ENCODE measurements at places on chromosomes 1 and 21.
A peak's percentile ranks its signal among the peaks of the same experiment; 100 is the strongest.

- DNase-seq = no peak
Observed at GRCh38 chr1:225534135-225534534, 106.3 kb upstream of the LBR start.

- no peak for DNase-seq
Observed at GRCh38 chr1:99573431-99574217, 72.3 kb upstream of the PALMD start.

DNA sequence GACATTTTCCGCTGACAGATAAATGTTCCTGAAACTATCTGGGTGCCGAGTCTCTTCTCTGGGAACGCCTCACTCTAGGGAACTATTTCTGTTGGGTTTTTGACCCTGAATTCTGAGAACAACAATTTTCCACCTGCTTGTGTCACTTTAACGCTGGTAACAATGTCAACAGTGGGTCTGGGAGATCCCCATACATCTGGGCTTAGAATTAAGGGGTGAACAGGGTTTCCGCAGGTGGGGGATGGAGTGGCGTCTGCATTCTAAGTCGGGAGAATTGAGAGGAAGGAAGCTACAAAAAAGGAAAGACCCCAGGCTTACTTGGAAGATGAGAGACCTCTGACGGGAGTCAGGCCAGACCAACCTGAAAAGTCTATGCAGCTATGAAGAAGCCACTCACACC is 8.7 kb downstream of the CD247 start:
- no peak for DNase-seq

DNA sequence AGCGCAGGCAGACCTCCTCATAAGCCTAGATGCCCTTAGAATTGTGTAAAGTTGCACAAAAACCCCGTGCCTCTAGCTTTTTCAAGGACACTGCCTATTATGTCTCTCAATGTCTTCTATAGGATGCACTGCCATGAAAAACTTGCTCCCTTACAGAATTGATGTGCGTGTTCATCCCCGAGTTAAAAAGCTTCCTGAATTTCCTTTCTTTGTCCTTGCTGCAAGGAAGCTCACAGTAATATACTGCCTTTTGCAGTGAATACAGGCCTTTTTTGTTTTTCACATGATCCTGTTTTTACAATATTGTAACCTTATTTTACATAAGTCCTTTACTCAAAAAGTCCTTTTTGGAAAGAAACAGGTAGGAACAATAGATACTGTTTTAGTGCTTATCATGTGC is 193.0 kb downstream of the TTLL7 start:
- DNase-seq = no peak

DNA sequence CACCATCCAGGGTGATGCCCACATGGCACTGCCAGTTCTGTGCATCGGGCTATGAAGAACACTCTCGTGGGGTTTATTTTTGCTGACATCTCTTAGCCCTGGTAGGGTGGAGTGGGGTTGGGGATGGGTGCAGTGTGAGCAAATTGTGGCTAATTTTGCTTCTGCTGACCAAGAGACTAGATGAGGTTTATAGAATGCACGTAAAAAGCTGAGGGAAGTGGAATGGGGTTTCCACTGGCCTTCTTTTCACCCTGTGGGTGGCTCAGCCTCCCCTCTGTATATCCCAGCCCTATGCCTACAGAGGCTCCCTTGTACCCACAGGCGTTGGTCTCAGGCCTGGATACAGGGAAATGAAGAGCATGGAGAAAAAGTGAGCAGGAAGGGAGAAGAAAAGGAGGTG is 44.1 kb upstream of the RAB4A start:
- no peak for DNase-seq

DNA sequence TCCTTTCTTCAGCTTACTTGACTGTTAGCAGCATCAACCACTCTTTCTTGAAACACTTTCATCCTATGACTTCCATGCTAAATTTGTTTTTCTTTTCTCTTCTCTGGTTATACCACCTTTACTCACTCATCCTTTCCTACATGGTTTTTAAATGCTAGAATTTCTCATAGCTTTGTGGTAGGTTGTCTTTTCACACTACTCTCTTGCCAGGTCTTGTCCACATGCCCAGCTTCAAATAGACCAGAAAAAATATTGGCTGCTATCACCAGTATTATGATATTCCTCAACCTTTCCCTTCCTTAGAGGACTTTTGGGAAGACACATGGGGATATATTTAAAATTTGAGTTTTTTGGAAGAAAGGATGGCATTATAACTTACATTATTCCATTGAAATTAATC is 48.8 kb downstream of the PPP1R12B start:
- DNase-seq = no peak

DNA sequence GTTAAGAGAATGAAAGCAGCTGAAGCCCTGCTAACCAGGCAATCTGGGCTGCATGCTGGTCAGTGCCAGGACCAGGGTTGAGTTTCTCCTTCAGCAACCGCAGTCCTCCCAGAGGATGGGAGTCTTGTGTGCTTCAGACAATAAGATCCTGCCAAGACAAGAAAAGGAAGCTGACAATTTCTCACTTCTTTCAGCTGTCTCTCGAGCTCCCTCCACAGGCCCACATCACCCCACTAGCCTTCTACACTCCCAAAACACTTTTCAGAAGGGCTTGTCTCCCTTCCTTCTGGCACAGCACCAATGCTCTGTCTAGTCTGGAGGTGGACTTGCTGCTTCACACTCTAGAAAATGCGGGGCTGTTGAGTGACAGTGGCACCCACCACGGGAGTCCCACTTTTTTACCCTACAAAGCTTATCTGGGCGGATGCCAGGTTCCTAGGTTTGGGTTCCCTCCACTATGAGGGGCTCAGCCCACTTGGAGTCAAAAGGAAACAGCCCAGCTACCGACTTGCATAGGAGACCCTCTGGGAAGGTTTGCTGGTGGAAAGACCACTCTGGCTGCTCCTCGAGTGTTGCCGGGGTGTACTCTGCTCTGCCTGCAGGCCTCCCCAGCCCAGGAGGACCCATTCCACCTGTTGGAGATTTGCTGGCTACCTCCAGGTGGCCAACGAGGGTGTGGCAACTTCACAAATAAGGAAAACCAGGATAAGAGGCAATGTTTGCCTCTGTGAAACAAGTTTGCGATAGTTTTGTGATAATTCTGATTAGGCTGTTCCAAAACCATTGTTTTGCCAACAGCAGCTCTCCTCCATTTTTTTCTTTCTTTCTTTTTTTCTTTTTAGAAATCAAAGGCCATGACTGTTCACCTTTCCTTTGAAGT is 68.9 kb downstream of the TENT5C start:
- DNase-seq = peak; percentile 45

DNA sequence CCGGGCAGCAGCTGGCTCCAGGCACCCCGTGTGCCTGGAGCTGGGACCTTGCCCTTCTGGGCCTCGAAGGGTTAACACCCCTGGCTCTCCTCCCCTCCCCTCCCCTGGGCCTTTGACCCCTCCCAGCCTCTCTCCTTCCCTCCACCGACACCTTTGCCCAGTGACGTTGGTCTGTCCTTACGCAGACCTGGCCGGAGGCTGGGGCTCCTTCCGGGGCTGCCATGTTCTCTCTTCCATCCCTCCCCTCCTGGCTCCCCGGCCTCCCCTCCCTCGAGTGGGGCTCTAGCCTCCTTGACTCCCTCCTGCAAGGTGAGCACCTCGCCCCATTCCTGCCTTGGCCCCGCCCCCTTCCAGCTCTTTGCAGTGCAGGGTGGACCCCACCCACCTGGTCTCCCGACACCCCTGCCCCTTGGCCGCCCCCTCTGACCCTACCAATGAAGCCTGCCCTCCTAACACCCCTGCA is at the start of gene TMEM82:
Gene TMEM82, plus strand, starts transcription at position 161 of the 463 bp plus-strand sequence. Its CDS starts 61 bp downstream, at position 222.
- peak; percentile 95 for DNase-seq

DNA sequence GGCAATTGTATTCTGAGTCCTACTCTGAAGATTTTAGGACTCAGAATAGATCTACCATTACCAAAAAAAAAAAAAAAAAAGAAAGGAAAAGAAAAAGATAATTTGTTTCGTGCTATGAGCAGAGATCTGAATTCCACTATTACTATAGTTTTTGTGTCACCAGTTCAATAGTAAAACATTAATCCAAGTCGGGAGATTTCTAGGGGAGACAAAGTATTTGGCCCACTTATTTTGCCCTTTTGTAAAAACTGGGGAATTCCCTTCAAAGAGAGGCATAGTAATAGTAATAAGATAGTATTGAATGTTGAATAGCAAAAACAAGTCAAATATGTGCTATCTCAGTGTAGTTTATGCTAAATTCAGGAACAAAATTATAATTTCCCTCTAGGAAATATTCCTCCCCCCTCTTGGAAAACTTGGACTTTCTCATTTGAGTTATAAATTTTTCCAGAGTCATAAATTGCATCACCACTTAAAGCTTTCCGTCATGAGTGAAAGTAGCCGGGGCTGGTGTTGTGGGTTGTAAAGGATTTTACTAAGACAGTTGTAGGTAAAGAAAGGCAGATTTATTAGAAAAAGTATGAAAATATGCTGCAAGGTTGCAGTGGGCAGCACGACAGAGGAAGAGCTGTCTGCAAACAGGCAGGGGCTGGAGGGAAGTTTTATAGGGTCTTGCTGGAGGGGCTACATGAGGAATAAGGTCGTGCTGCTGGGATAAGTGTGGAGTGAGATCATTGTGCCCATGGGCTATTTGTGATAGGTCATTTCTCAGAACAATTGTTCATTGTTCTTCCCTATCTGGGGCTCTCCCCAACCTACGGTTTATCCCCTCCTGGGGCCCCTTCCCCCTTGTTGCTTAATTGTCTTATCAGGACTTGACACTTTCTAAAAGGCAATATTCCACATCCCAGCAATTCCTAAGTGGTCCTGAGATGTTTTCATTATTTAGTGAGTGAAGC is 1009.9 kb downstream of the PLA2G4A start:
- no peak for DNase-seq

GRCh38 chr21:35945089-35945671 is 115.1 kb downstream of the SETD4 start:
- no peak for DNase-seq

GRCh38 chr1:194774535-194774934 is 1588.1 kb upstream of the B3GALT2 start:
- DNase-seq = no peak

DNA sequence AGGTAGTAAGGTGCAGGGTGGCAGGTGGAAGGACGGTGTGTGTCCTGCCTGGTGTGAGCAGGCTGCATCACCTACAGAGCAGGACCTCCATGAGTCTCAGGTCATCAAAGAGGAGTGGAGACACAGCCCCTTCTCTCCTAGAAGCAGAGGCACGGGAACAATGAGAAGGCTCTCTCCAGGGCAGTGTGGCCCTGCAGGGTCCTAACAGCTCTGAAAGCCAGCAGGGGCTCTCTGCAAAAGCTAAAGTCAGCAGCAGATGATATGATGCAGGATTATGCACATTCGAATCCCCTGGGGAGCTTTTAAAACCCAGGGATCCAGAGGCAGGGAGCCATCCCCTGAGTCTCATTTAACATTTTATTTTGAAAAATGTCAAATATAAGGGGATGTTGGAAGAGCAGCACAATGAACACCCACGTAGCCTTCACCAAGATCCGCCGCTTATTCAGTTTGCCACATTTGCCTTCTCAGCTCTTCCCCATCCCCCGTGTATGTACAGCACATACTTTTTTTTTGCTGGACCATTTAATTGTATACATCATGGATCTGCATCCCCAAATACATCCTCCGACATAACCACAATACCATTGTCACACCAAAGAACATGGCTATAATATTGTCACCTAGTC is 88.1 kb downstream of the CNIH3 start:
- no peak for DNase-seq

DNA sequence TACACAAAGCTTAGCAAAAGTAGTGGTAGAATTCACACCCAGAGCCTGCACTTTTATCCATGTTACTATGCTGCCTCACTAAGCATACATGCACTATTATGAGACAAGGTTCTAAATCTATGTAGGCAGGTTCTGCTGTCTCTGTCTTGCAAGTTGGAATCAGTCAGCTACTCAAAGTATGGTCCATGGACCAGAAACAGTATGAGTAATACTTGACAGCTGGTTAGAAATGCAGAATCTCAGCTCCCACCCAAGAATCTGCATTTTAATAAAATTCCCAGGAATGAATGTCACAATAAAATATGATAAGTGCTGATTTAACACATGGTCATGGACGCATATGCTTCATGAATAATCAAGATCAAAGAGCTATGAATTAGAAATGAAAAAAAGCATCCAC is 50.5 kb downstream of the DSCAM start:
- no peak for DNase-seq

DNA sequence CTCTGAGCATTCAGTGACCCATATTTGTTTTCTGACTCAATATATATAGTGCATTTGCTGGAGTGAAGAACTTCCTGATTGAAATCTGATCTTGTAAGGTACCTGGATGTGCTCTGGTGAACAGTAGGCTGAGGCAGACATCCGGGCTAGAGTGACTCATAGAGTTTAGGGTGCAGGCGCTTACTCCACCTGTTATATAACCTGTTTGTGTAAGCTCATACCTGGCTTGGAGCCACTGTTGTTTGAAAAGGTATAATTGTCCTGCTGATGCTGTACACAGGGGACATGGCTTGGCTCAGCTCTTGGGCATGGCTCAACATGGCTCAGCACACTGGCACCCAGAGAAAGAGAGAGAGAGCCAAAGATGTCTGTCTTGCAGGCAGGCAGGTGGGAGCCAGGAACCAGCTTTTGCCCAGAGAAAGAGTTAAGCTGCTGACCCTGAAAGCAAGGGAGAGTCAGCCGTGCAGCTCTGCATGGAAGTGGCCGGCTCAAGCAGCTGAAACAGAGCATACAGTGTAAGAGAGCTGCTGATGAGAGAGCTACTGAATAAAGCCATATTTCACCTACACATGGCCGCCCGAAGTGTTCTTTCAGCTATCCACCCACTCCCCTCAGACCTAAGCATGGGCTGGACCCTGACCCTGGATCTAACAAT is 43.2 kb downstream of the GJA5 start:
- no peak for DNase-seq

- DNase-seq = no peak
Observed at GRCh38 chr1:57258557-57259325, 165.1 kb downstream of the DAB1 start.

DNA sequence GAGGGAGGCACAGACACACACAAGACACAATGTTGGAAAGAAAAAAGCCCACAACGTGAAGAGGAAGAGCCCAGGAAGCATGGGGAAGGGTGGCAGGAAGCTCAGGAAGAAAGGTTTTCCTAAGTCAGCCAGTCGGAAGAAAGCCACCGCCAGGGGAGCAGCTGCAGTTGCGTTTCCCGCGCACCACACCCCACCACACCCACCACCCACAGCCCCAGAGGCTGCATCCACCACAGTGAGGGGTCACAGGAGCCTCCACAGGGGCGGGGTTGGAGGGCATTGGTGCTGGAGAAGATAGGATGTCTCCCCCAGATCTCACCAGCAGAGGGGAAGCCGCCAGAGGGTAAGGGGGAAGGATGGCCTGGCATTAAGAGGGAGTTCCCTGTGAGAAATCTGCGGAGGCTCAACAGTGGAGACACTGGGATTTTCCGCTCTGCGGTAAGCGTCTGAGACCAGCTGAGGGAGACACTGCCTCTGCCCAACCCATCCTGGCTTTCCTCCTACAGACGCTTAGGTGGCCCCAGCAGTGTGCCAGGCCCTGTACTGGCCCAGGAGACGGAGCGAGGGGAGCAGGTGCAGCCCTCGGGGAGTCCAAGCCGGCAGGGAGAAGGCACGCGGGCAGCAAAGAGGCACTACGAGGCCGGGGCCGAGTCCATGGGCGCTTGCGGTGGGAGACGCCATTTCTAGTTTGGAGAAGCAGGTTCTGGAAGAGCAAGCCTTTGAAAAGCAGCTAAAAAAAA is 19.8 kb downstream of the PGLYRP3 start:
- DNase-seq = peak; percentile 75
